ENCODE measurements at places on chromosomes 5 and 9. TPM values are rescaled to one million over a fixed set of nuclear protein-coding genes. Genes with fewer than 3 reads are reported as not detected.

SPINK4 gene
- total RNA-seq = not detected

TAS2R1 gene
- not detected for total RNA-seq

PDE8B gene
- 0.15 TPM for total RNA-seq

TLN1 gene
- 318 TPM for total RNA-seq

Measured in bronchus fibroblast of lung (primary cell).